Left renal cortex interstitium (tissue), 4 donors: ENCODE measurements at places on chromosomes 13 and 19.

GRCh38 chr13:98389319-98389718 is 187.6 kb downstream of the STK24 start:
- no peak for DNase-seq

- no peak for DNase-seq
Measured at GRCh38 chr13:23651887-23652286, 81.7 kb downstream of the TNFRSF19 start.

GRCh38 chr13:32472194-32472621 is 44.3 kb upstream of the N4BP2L1 start:
- no peak for DNase-seq

GRCh38 chr19:941292-942132 is 15.7 kb downstream of the ARID3A start:
- no peak for DNase-seq

DNA sequence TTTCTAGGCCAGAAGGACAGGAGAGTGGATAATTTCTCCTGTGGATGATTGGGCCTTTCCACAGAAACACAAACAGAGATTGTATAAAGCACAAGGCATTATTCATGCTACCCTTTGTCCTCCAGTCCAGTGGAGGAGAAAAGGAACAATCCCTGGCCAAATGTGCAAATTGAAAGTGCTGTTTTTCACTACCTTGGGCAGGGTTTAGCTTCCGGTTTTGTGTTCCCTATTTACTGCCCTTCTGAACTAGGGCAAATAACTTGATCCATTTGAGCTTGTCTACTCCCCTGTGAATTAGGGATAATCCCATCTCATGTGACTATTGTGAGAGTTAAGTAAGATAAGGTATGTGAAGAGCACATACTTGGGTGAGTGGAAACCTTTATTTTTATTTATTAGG is 13.3 kb downstream of the PDX1 start:
- no peak for DNase-seq

GRCh38 chr19:9885077-9885552 is 50.0 kb downstream of the PIN1 start:
- DNase-seq: no peak

DNA sequence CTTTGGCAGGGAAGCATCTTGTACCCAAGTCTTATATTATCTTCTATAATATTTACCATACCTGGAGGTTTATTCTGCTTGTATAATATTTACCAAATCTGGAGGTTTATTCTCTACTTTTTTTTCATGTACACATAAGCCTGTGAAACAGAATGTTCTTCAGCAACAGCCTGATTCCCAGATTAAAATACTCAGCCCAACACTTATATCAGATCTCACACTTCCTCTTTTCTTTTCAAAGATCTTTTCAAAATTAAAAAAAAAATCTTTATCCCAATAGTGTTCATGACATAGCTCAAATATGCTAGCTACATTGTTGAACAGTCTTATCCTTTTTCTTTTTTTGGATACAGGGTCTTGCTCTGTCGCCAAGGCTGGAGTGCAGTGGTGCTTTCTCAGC is 300.7 kb downstream of the LMO7 start:
- no peak for DNase-seq

GRCh38 chr19:55098716-55099556 is 18.5 kb downstream of the PPP1R12C start:
- no peak for DNase-seq

- DNase-seq: no peak
Measured at GRCh38 chr13:21344662-21345176, 114.4 kb downstream of the ZDHHC20 start.

GRCh38 chr19:49390929-49391359 is 2.9 kb downstream of the KASH5 start:
- no peak for DNase-seq

- DNase-seq: no peak
Measured at GRCh38 chr13:30870049-30870884, 35.8 kb upstream of the MEDAG start.

GRCh38 chr13:94020833-94021232 is 458.6 kb downstream of the DCT start:
- DNase-seq: no peak

DNA sequence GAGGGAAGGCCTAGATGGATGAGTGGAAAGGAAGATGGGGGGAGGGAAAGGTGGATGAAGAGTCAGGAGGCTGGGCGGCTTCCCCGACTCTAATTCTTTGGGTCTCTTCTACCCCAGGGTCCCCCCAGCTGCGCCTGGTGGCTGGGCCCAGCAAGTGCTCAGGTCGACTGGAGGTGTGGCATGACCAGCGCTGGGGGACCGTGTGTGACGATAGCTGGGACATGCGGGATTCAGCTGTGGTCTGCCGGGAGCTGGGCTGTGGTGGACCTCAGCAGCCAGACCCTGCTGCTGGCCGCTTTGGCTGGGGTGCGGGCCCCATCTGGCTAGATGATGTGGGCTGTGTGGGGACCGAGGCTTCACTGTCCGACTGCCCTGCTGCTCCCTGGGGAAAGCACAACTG is 9.5 kb downstream of the SSC5D start:
- no peak for DNase-seq

GRCh38 chr13:37382146-37382545 is 216.4 kb downstream of the POSTN start:
- DNase-seq: no peak

DNA sequence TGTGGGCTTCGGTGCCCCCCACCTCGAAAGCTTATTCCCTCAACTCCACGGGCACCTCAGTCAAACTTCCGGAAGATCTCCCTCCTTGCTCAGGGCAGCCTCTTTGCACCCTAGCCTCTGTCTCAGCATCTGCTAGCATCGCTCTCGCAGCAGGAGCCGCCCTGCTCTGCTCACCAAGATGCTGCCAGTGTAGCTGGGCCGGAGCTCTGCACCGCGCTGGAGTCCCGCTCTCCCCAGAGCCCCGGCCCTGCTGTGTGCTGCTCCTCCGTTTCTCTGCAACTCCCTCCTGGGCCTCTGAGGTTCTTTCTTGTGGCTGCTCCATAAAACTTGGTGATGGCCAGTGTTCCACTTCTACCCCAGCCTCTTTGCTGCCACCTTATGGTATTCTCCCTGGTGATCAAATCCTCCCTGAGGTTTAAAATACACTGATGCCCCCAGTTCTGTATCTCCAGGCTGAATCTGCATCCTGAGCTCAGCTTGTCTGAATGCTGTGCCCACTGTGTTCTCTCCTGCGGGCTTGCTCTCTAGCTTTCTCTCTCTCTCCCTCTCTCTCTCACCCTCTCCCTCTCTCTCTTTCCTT is 198.0 kb downstream of the UQCRFS1 start:
- no peak for DNase-seq

DNA sequence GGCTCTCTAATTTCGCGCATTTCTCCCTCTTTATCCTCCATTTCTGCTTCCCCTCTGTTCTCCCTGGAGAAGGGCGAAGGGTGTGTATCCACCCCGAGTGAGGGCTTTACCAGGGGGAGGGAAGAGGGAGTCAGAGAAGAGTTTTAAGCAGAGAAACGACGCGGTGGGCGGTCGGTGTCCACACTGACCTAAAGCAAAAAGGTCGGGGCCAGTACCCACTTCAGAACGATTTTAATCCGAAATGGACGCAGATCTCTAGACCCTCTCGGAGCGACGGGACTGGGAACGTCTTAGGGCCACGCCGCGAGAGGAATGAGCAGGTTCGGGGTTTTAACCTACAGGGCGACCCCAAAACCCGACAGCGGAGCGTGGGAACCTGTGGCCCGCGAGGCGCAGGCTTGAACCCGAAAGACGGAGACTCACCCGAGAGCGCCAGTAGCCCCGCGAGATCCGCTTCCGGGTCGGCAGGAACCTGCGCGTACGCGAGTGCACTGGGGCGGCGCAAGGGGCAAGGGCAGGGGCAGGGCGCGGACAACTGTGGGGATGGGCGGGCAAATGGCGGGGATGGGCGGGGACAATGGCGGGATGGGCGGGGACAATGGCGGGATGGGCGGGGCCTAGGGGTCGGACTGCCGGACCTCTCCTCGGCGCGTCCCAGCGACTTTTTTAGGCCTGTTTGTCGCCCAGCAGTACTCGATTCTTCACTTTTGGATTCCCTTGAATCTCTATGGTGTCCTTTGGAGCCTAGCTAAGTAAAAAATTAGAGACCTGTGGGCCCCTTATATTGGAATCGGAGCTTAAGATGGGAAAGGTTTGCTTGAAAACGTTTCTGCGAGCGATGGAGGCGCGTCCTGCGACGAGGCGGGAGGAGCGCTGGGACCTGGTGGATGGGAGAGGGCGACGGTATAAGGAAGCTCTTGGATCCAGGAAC is at the start of gene ZNF677:
TSS of gene ZNF677 (minus strand) at position 463 of the 931 bp plus-strand sequence. CDS start 3,323 bp downstream, outside the sequence.
- peak; percentile 68 for DNase-seq

DNA sequence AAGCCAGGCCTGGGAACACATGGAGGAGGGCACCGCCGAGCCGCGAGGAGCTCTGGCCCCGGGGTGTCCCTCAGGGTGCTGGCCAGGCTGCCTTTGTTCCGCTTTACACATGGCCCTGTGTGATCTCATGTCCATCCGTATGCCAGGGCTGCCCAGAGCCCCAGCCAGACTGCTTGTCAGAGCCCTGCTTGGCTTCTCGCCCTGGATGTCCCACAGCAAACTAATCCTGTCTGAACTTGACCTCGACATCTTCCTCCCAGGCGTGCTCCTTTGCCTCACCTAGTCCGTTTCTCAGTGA is 14.3 kb downstream of the BCKDHA start:
- DNase-seq: no peak

DNA sequence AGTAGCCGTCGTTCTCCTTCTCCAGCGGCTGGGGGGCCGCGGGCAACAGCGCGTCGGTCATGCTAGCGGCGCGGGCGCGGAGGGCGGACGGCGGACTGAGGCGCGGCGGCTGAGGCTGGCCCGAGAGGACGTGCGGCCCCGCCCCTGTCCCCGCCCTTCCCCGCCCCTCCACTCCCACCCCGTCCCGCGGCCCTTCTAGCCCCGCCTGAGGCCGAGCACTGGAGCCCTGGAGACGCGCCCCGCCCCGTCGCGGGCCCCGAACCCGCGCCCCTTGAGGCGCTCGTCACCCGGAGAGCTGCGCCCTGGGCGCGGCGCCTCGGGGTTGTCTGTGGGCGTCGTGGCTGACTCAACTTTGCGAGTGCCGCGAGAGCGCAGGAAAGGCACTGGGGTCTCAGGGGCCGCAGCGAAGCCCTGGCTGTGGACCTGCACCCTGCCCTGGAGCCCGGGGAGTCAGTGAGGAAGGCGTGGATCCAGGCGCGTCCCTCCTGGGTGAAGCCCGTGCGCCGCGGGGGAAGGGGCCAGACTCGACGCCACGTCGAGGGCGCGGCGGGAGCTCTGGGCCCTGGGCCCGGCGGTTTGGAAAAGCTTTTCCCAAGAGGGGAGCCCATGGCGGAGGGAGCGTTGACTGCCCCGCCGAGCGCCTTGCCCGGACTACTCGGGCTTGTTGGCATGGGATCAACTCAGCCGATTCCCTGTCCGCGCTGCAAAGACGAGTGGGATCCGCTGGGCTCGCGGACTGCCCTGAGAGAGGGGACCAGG is at the start of gene RHPN2:
TSS of gene RHPN2 (minus strand) at position 97 of the 759 bp plus-strand sequence. CDS start at position 61, 36 bp downstream.
- no peak for DNase-seq
